ENCODE measurements at places on chromosomes 4 and X.

DNA sequence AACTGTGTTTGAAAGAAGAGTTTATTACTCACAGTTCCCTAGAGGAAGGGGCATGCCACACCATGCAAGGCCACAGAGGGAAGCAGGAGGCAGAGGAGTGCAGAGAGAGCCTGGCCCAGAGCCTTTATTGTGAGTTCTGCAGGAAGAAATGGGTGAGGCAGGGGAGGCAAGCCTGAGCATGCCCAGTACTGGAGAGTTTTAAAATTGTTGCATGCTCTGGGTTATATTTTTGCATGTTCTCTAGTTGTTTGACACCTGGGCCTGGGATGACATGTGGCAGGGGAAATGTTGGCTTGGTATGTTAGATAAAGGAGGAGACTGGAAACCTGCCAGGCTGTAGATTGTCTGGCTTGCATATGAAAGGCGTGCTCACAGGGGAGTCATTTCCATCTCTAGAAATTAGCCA lies 19.7 kb upstream of the CRMP1 start:
- DNase-seq = no peak

- peak; percentile 41 for DNase-seq
Measured at GRCh38 chr4:74109870-74110605, 11.0 kb upstream of the CXCL2 start.

DNA sequence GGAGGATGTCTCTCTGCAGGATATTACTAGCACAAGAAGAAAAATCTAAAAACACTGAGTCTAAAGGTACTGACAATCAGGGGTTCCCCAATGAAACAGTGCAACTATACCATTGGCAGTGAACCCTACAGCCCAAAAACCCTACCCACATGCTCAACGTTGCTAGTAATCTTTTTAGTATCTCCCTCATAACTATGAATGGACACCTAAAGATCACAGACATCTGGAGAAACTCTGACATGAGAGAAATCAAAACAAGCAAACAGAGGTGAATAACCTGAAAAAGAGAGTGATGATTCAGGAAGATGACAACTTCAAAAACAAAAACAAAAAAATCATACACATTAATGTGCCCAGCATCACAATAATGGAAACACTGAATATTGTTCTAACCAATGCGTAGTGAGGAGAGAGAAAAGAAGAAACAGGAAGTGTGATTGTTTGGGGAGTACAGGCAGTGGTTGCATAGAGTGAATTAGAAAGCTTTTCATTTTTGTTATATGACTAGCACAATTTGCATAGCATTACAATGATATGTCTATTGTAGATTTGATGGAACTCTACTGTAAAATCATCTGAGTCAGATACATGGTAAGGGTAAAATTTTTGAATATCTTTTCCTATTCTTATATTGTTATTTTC lies 78.9 kb upstream of the FMR1 start:
- DNase-seq = no peak

DNA sequence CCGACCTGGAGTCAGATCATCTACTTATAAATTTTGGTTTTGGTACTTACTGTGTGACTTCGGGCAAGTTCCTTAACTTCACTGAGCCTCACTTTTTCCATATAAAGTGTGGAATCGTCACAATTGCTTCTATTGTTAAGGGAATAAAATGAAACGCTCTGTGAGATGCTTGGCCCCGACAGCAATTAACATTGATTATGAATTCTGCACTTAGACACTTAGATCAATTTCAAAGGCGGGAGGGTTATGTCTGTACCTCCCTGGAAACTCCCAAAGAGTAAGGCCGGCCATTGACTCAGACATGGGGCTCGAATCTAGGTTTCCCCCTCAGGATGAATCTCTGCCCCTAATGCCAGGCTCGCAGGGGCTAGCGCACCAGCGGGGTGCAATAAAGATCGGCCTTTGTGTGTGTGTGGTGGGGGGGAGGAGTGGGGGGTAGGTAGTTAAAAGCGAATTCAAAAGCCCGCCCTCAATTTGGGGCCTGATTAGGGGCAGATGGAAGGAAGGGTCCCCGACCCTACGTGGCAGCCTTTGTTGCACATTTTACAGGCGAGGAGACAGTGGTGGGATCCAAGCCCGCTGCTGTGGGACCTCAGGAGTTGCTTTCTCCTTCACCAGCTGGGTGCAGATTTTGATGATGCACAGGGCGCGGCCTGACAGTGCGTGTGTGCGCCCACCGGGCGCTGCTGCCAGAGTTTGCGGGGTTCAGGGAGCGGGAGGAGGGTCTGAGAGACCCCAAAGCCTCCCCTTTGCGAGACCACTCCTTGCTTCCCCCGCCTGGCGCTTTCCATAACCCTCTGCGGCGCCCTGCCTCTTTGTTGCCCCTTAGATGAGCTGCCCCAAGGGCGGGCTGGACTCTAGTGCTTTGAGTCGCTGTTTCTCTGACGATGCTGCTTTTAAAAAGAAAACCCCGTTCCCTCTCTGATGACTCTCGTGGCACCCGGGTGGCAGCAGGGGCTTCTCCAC lies 9.6 kb downstream of the MSX1 start:
- no peak for DNase-seq

GRCh38 chr4:158808399-158808798 lies 39.6 kb downstream of the FNIP2 start:
- DNase-seq = no peak

GRCh38 chr4:181618896-181619295 lies 624.3 kb upstream of the TENM3 start:
- DNase-seq = no peak

GRCh38 chr4:87330761-87331160 lies 8.1 kb upstream of the HSD17B13 start:
- DNase-seq = no peak
